ENCODE measurements at places on chromosomes 12 and 14. TPM values are rescaled to one million over a fixed set of nuclear protein-coding genes. Genes with fewer than 3 reads are reported as not detected.

KRT85 gene
- not detected for total RNA-seq

PTMS gene
- total RNA-seq, result 43.3 TPM

ERBB3 gene
- 0.25 TPM for total RNA-seq

- no peak for DNase-seq
These were observed 2.6 kb downstream of the POMT2 start for GRCh38 chr14:77318006-77318553.

DNA sequence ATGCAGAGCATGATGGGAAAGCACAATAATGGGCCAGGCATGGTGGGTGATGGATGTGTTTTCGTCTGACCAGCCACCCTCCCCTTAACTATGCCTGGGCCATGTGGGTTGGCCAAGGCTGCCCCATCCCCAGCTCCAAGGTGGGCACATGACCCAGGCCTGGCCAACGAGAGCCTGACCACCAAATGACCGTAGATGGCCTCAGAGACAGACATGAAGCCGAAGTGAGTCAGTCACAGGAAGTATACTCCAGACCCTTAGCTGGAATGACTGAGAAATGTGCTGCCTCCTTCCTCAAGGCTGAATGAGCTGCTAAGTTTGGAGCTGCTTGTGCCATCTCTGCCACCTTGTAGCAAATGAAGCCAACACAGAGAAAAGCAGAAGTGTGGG is 233.6 kb downstream of the BCL11B start:
- no peak for DNase-seq

DNA sequence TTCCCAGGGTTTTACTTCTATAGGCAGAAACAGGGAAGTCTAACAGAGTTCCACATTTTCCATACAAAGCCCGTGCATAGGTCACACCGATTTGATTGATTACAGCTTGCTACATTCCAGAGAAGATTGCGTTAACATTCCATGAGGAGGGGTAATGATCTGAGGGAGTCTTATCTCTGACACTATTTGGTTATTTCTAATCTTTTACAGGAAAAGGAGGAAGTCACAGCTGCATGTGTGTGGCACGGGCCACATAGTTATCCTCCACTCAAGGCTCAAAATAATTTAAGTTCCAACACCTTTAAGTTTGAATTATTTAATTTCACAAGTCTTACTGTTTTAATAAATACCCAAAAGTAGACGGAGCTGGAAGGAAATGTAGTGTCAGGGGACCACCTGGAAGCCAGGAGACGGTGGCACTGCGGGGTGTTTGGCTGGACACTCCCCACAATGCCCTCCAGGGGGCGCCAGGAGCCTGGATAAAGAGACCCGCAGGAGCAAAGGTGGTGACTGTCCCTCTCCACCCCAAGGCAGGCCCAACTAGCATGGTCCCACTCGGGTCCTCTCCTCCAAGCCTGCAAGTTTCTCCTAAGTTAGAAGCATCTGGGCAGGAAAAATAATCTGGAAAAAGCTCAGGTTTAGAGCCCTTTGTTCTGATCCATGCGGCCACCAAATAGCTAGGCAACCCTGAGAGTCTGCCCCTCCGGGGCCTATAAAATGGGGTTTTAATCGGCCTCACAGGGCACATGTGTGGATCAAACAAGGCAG is 20.2 kb downstream of the KRT8 start:
- DNase-seq, result peak; percentile 25
